ENCODE measurements at places on chromosomes 6 and 20.
A peak's percentile ranks its signal among the peaks of the same experiment; 100 is the strongest.

- no peaks in the 10 kb centered on the region for H3K36me3 ChIP-seq
- no peaks in the 10 kb centered on the region for H3K4me1 ChIP-seq
- H3K27me3 ChIP-seq: peaks cover 3% of the 10 kb centered on the region
Observed at GRCh38 chr6:150395388-150396009, 26.7 kb downstream of the IYD start.

GRCh38 chr6:141635621-141636020 lies 497.1 kb upstream of the GJE1 start:
- H3K36me3 ChIP-seq: no peaks in the 10 kb centered on the region
- no peak overlapping the region for H3K4me3 ChIP-seq
- no peaks in the 10 kb centered on the region for H3K4me1 ChIP-seq
- H3K27ac ChIP-seq: no peak overlapping the region
- no peak for DNase-seq
- no peaks in the 10 kb centered on the region for H3K27me3 ChIP-seq

DNA sequence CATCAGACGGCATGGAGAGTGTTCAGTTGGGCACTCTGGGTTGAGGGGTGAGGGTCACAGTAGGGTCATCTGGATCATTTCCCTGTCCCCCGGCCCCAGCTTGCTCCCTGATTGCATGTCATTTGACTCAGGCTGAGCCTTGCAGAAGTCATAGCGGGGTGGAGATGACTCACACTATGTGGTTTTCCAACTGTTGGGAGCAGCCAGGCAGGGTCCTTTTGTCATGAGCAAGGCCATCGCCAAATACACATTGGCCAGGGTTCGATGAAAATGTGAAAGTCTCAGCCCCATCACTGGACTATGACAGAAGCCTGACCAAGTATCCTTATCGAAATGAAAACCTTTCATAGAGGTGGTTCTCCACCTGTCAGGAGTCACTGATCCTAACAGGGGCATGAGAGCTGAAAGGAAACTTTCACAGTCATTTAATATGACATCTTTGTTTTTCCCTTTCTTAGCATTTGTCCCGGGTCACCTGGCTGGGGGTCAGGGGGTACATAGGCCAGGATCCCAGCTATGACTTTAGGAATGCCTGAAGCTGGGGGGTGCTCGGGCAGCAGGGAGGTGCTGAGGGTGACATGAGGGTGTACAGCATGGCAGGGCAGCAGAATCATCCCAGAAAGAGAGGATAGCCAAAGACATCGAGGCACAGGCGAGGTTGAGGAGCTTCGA lies 70.2 kb upstream of the CD93 start:
- no peak overlapping the region for H3K4me3 ChIP-seq
- no peak for DNase-seq
- no peak overlapping the region for H3K27ac ChIP-seq
- peaks cover 36% of the 10 kb centered on the region for H3K4me1 ChIP-seq
- no peaks in the 10 kb centered on the region for H3K36me3 ChIP-seq

- no peaks in the 10 kb centered on the region for H3K27me3 ChIP-seq
- H3K36me3 ChIP-seq: peaks cover 19% of the 10 kb centered on the region
- H3K4me1 ChIP-seq: peaks cover 16% of the 10 kb centered on the region
- no peak overlapping the region for H3K27ac ChIP-seq
- H3K4me3 ChIP-seq: no peak overlapping the region
Observed at GRCh38 chr20:62015540-62016288, 50.0 kb downstream of the TAF4 start.

DNA sequence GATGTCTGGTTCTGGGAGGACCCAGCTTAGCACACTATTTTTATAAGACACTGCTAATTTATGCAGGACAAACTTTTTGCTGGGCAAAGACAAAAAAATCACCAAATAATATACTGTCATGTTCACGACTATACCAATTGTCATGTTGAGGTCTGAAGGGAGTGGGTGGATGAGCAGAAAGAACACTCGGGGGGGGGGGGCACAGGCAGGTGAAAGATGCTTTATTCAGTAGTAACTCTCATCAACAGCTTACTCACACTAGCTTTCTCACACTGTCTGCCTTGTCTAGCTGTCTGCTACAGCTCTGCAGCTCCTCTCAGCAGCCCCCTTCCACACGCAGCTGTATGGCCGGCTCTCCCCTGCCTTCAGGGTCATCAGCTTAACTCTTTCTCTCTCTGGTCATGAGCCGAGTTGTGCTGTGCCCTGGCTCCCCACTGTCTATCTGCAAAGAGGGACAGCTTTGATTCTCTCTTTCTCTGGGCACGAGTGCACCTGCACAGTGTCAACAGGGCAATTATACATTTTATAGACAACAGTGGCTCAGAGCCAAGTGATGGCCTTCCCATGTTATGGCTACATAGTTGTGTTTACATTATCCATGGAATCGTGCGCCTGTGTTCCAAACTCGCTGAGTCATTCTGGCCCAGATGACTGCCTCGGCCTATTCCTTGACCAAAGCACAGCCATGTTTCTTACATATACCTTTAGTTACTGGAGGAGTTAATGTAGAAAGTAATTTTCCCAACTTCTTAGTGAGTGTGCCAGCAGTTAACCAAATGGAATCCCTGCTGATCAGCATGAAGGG lies 187.7 kb upstream of the PRSS16 start:
- peaks cover 2% of the 10 kb centered on the region for H3K27me3 ChIP-seq
- no peaks in the 10 kb centered on the region for H3K4me1 ChIP-seq
- H3K4me3 ChIP-seq: no peak overlapping the region
- no peak overlapping the region for H3K27ac ChIP-seq
- no peak for DNase-seq
- no peaks in the 10 kb centered on the region for H3K36me3 ChIP-seq

GRCh38 chr20:1712634-1713624 lies 55.4 kb upstream of the SIRPG start:
- H3K27ac ChIP-seq: no peak overlapping the region
- no peaks in the 10 kb centered on the region for H3K36me3 ChIP-seq
- no peaks in the 10 kb centered on the region for H3K4me1 ChIP-seq
- H3K27me3 ChIP-seq: peaks cover 2% of the 10 kb centered on the region
- no peak for DNase-seq
- no peak overlapping the region for H3K4me3 ChIP-seq

DNA sequence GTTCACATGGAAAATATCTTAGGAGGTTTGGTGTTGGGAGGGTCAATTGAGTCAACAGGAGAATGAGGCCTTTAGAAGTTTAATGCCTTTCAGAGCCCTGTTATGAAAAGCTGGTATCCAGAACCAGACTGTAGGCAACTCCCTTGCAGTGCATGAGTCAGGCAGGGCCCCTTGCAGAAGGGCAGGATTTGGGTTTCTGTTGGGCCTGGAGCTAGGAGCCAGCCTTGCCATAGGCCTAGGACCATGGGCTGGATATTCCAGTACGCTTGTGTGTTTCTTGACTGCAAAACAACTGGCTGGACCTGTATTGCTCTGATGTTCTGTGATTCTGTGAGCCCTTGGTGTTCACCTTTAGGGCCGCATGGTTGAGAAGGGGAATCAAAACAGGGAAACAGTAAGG lies 350.9 kb upstream of the PRND start:
- no peak overlapping the region for H3K4me3 ChIP-seq
- H3K27me3 ChIP-seq: no peaks in the 10 kb centered on the region
- H3K36me3 ChIP-seq: no peaks in the 10 kb centered on the region
- no peak for DNase-seq
- no peak overlapping the region for H3K27ac ChIP-seq

DNA sequence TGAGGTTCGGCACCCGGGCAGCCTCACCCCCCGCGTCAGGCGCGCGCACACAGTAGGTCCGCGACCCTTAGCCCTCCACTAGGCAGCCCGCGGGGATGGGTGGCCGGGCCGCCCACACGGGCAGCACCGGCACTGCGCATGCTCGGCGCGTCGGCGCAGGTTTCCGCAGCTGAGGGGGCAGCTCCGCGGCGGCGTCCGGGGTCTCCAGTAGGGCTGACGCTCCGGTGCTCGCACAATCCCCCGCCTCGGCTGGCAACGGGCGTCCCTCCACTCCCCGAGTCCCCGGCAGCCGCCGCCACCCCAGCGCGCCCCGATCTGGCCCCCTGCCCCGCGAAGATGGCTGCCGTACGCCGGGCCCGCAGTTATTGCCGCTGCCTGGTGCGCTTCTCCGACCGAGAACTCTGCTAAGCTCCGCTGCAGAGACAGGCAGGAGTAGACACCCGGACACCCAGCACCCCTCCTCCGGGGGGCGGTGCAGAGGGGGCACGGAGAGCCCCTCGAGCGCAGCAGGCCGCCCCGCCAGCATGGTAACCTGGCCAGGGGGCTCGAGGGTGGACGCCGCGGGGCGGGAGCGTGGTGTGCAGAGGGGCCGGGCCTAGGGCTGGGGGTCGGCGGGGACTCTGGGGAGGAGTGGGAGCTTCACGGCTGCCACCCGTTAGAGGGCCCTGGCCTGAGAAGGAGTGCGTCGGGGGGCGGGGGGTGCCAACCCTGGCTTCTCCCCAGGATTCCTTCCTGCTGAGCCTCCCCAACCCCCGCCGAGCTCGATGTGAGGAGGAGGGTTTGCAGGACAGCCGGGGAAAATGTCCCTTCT lies at the start of gene FBXO9:
Gene FBXO9, plus strand, starts transcription at position 139 of the 811 bp plus-strand sequence. Its CDS starts 386 bp downstream, at position 525.
- H3K4me3 ChIP-seq: peak within 1 kb of the TSS; percentile 88
- peak within 1 kb of the TSS; percentile 98 for H3K27ac ChIP-seq
- no peak for DNase-seq

DNA sequence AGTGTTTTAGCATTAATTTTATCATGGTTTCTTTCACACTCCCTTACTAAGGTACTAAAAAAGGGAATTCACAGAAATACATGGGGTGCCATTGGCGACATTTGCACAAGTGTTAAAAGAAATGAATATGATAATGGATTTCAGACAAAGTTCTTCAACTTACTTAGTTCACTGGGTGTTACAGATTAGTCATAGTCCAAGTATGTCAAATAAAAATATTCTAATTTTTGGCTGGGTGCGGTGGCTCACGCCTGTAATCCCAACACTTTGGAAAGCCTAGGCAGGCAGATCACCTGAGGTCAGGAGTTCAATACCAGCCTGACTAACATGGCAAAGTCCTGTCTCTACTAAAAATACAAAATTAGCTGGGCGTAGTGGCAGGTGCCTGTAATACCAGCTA lies 286.1 kb upstream of the TFAP2D start:
- no peaks in the 10 kb centered on the region for H3K36me3 ChIP-seq
- DNase-seq: no peak

DNA sequence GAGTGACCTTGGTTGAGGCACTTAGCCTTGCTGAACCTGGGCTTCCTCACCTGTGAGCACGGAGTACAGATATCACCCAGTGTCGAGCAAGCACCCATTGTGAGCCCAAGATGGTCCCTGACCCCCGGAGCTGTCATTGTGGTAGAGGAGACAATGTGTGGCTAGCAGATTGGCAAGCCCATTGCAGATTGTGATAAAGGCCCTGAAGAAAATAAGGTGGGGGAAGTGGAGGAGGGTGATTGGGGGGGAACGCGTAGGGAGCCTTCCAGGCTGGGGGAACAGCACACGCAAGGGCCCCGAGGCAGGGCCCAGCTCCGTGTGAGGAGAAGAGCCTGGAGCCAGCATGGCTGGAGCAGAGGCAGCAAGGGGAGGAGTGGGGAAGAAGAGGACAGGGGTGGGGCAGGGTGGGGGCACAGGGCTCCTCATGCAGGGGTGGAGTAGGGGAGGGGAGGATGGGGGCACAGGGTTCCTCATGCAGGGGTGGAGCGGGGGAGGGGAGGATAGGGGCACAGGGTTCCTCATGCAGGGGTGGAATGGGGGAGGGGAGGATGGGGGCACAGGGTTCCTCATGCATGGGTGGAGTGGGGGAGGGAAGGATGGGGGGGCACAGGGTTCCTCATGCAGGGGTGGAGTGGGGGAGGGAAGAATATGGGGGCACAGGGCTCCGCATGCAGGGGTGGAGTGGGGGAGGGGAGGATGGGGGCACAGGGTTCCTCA lies 7.0 kb downstream of the CEBPB start:
- H3K36me3 ChIP-seq: peaks cover 11% of the 10 kb centered on the region
- no peak overlapping the region for H3K27ac ChIP-seq
- DNase-seq: no peak
- H3K27me3 ChIP-seq: no peaks in the 10 kb centered on the region
- no peak overlapping the region for H3K4me3 ChIP-seq
